PC-9 (cell line): ENCODE measurements at places on chromosomes 5 and 9. TPM values are rescaled to one million over a fixed set of nuclear protein-coding genes. Genes with fewer than 3 reads are reported as not detected.

CCDC192 gene
- not detected in 2 replicates for total RNA-seq

SLCO6A1 gene
- not detected in 2 replicates for total RNA-seq

TEX48 gene
- total RNA-seq, result not detected in 2 replicates

TMEFF1 gene
- 1.1 and 1.7 TPM in 2 replicates for total RNA-seq

PTGDS gene
- 1.7 and 2.0 TPM in 2 replicates for total RNA-seq
